NCI-H187 treated with DMSO at 0.1 percent for 48 hours (cell line): ENCODE measurements at places on chromosomes 3 and 15.

- DNase-seq, result no peak
Observed at GRCh38 chr3:129615751-129616281, 9.3 kb upstream of the PLXND1 start.

- no peak for DNase-seq
Observed at GRCh38 chr3:119652306-119653033, 7.9 kb downstream of the POPDC2 start.

- no peak for DNase-seq
Observed at GRCh38 chr3:172142051-172142863, 102.9 kb downstream of the FNDC3B start.

GRCh38 chr15:42285034-42285433, 11.8 kb upstream of the TMEM87A start:
- DNase-seq, result no peak

DNA sequence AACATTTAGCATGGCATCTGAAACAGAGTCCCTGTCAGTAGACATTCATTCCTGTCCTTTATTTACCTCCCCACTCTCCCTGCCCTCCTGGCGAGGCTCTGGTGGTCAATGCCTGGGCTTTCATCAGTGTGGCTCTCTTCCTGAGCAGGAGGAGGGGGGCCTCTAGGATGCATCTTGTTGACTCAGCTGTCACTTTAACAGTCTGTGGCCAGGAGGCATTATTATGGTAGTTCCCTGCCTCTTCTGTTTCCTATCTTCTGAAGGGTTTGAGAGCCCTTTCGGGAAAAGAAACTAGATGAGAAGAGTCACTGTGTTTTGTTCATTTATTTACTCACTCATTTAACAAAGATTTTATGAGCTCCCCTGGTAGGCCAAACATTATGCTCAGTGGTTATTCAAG, 2.4 kb upstream of the PPP1R14D start:
- DNase-seq, result peak; percentile 70

DNA sequence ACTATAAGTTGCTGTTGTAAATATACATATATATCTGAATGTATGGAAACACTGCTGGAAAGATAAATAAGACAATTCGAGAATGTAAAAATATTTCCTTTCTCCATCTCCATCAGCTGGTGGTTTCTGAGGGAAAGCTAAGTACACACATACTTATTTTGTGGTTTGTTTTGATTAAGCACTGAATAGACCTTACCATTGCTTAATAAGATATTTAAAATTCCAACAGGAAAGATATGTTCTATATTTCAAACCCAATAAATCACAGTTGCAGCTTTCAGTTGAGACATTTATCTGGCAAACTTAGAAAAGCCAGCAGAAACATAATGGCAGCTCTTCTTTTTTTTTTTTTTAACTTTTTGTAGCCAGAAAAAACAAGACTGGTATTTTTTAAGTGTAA, 160.4 kb downstream of the VGLL3 start:
- no peak for DNase-seq

DNA sequence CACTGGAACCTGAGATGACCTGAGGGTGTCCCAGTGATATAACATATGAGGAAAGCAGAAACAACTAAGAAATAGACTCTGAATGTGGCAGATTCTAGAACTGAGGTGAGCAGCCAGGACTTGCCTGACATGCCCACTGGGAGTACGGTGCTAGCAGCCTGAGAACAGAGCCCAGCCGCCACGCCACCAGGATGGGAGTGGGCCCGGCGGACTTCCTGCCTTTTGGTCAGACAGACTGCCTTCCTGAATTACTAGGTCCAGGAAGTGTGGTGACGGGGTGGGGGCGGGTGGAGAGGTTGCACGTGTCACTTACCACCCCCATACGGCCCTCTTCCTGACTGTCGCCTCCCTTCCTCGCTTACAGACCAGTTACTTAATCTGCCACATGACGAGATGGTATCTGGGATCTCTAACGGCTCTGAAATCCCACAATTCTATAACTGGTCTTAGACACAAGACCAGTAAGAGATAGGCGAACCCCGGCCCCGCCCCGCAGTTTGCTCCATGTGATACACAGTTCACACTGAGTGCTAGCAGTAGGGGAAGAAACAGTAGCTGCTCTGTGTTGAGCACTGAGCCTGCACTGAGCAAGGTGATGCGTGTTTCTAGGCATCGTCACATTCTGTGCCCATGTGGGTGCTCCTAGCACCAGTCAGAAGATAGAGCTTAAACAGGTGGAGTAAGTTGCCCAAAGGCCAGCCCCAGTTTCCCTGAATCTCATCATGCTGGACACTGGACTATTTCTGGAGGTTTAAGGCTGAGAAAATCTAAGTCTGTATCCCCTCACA, 95.7 kb downstream of the CPN2 start:
- DNase-seq, result no peak

GRCh38 chr3:50321336-50322114, 1.0 kb downstream of the HYAL2 start:
- DNase-seq, result peak; percentile 34

GRCh38 chr15:85745525-85746150, 49.1 kb downstream of the KLHL25 start:
- DNase-seq, result no peak

GRCh38 chr3:71850654-71851053, 65.7 kb upstream of the PROK2 start:
- no peak for DNase-seq

GRCh38 chr15:39881790-39882189, 38.3 kb downstream of the GPR176 start:
- DNase-seq, result no peak

GRCh38 chr15:75578173-75578947, 755 bp downstream of the PTPN9 start:
- no peak for DNase-seq

- DNase-seq, result no peak
Observed at GRCh38 chr3:23760871-23761373, 44.8 kb upstream of the UBE2E1 start.

- DNase-seq, result no peak
Observed at GRCh38 chr3:38558864-38559263, 62.7 kb downstream of the EXOG start.

DNA sequence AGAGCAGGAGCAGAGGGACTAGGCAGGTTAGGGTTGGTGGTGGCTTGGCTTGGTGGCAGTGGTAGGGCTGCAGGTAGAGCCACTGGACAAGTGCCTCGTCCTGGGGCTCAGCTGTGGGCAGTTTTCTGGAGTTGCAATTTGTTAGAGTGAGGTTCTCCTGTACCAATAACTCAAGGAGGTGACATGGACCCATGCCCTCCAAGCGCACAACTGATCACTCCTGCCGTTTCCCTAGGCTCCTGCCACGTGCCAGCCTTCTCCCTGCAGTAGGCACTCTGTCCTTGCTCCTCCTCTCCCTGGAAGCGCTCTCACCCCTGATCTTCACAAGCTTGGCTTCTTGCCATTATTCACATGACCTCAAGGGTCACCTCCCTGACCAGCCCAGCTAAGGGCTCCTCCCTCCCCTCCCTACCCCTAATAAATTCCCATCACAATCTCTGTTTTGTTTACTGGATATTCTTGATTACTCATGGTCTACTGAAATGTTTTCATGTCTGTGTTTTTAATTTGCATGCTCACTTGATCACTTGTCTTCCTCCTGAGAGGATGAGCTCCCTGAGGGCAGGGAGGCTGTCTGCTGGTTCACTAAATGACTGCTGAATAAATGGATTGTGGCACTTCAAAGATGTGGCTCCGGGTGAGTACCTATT, 3.3 kb downstream of the WNT7A start:
- no peak for DNase-seq

DNA sequence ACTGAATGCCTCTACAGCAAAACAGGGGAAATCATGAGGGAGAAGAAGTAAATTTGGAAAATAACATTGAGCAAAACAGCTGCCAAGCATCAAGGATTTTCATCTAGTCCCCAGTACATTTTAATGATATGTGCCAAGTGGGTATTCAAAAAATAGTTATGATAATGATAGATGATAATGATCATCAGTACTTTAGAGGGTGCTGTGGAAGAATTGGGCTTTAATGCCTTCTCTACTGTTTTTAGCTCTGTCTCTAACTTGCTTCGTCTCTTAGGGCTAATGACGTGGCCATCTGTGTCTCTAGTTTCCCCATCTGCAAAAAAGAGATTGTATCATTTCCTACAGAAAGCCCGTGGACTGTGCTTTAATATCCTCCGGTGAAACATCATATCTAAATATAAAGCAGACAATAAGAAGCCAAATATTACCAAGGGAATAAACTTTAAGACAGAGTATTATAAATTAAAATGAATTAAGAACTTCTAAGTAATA, 10.2 kb upstream of the FSIP1 start:
- no peak for DNase-seq

DNA sequence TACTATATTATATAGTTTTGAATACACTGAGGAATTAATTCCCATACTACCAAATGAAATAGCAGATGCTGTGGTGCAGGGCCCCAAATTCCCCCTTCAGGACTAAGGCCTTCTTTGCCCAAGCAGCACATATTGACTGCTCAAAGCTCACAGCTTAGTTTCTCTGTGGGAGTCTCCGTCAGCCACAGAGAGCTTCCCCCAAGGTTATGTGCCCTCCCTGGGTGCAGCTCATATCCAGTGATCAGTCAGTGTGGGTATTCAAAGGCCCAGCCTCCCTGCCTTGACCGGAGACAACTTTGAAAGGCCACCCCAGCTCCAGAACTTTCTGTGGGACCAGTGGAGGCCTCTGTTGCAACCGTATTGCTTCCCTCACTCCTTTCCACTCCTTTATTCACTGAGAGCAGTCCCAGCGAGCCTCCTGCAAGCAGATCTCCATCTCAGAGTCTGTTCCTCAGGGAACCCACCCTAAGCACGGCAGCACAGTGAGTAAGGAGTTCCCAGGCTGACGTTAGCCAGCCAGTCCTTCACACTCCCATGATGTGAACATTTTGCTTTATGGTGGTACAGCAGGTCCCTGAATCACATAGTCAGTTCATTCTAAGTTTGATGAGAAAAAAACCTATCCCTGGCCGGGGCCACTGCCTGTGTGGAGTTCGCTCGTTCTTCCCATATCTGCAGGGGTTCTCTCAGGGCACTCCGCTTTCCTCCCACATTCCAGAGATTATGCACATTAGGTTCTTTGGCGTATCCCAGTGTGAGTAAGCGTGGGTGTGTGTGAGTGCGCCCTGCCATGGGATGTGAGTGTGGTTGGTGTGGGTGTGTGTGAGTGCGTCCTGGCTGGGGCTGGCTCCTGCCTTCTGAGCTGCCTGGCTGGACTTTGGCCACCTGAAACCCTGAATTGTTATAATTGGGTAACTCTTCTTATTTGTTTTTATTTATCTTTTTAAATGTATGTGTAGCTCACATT, 64.4 kb upstream of the PPARG start:
- no peak for DNase-seq

DNA sequence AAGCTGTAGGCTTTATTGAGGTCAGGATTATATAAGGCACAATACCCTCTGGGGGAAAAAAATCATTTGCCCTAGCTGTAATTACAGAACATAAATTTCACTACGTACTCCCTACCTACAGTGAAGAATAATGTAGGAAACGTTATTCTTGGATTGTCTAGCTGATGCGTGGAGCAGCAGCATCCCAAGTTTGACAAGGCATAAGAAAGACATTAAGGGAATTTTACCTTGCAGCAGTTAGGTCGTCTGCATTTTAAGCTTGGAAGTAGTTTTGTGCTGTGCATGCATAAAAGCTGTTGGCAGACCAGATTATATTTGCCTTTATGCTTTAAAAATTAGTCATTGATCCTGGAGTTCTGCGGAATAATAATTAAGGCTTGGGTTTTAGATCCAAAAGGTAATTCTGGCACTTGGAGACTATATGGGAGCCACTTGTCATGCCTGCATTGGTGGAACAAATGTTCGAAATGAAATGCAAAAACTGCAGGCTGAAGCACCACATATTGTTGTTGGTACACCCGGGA, 2.2 kb downstream of the EIF4A2 start:
- no peak for DNase-seq

DNA sequence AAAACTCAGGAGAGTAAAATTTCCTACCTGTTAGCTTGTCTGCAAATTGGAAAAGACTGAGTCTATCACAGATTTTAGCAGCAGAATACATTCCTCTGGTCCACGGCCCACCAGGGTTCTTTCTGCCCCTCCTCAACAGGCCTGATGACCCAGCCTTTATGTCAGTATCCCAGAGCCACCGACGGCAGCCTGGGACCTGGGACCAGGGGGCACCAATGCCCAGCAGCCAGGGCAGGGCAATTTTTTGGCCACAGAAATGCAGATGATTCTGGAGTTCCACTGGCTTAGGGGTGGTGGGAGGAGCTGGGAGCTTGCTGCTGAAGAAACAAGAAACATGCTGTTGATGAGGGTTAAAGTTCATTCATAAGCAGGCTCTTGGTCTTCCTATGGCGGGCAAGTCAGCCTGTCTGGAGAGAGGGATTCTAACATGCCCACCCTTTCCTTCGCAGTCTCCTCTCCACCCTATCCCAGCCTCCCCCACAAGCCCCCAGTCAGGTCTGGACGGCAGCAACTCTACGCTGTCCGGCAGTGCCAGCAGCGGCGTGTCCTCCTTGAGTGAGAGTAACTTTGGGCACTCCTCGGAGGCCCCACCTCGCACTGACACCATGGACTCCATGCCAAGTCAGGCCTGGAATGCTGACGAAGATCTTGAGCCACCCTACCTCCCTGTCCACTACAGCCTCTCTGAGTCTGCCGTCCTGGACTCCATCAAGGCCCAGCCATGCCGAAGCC, 4.3 kb upstream of the MANF start:
- DNase-seq, result no peak

- no peak for DNase-seq
Observed at GRCh38 chr3:54653456-54654195, 274.2 kb downstream of the LRTM1 start.

DNA sequence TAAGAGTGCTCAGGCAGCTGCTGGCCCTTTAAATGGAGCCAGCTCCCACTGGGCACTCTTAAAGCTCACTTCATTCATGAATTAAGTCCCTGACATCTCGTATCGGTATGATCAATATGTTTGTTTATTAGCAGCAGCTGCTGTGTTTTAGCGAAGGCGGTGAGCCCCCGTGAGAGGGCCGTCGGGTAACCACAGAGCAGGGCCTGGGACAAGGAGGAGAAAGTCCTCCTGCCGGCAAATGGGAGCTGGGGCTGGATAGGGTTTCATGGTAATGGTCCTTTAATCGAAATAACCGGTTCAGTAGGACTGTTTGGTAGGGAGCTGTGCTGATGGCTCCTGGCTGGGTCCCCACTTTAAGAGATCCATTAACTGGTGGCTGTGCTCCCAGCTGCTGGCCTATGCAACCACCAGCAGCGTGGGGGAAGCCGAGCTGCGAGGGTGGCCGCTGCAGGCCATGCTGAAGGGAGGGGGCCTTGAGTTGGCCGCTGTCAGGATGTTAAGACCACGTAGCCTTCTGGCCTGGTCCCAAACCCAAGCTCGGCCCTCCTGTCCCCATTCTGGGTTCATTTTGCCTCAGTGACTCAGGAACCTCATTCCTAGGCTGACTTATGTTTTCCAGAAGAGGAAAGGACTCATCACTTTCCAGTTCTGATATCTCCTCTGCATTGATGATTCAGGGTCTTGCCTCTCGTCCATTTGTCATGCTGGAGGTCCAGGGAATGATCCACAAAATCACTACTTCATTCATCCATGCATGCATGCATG, 67.6 kb upstream of the NTRK3 start:
- no peak for DNase-seq

DNA sequence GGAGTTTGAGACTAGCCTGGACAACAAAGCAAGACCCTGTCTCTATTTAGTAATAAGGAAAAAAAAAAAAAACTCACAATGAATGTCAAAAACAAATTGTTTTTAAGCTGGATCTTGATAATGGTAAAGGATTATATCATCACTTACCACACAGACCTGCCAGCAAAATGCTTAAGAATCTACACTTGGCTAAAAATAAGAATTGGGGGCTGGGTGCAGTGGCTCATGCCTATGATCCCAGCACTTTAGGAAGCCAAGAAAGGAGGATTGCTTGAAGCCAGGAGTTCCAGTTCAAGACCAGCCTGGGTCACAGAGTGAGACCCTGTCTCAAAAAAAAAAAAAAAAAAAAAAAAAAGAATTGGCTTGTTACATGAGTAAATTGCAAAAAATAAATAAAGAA, 31.0 kb downstream of the ACAP2 start:
- no peak for DNase-seq
